Activated naive CD8-positive, alpha-beta T cell treated with anti-CD3 and anti-CD28 coated beads for 36 hours (primary cell): ENCODE measurements at places on chromosomes 1 and 21.

DNA sequence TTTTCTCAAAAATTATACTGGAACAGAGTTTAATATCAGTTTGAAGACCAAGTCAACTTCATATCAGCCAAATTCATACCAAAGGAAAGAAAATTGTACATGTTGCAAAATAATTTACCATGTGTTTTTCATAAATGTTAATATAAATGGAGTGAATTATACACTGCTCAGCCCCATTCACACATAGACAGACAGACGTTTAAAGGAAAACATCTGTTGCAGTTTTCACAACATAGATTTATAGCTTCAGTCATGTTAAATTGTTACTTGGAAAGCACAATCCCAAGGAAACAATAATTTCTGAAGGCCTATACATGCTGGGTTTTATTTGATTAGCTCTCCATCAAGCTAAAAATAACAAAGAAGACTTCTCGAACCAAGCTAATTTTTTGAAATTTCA is 27.8 kb upstream of the HYI start:
- peaks cover 2% of the 10 kb centered on the region for H3K36me3 ChIP-seq
- H3K27me3 ChIP-seq = peaks cover 11% of the 10 kb centered on the region
- no peaks in the 10 kb centered on the region for H3K4me1 ChIP-seq

GRCh38 chr1:118711356-118711755 is 276.8 kb downstream of the TBX15 start:
- H3K27ac ChIP-seq = no peak overlapping the region
- no peaks in the 10 kb centered on the region for H3K27me3 ChIP-seq
- H3K4me1 ChIP-seq = no peaks in the 10 kb centered on the region

GRCh38 chr1:38586993-38587646 is 272.5 kb downstream of the RRAGC start:
- H3K27ac ChIP-seq = no peak overlapping the region
- peaks cover 16% of the 10 kb centered on the region for H3K27me3 ChIP-seq
- peak; percentile 51 for DNase-seq
- H3K4me3 ChIP-seq = peak overlapping the region; percentile 18

DNA sequence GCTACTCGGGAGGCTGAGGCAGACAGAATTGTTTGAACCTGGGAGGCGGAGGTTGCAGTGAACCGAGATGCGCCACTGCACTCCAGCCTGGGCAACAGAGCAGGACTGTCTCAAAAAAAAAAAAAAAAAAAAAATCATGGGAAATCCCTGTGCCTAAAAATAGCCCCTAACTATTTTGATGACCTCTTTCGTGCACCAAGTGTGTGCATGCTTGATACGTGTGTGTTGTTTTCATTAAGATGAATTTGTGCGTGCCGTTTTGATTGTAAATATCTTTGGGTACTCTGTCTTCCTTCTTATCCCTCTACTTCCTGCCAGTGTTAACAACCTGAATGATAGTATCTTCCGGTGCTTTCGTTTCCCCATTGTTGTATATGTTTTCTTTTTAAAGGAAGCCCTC is 9.8 kb downstream of the CACYBP start:
- H3K27me3 ChIP-seq = no peaks in the 10 kb centered on the region
- DNase-seq = no peak
- no peak overlapping the region for H3K4me3 ChIP-seq
- H3K4me1 ChIP-seq = peaks cover 22% of the 10 kb centered on the region

- H3K36me3 ChIP-seq = peaks cover 40% of the 10 kb centered on the region
- peak overlapping the region; percentile 44 for H3K27ac ChIP-seq
- H3K4me3 ChIP-seq = no peak overlapping the region
- no peaks in the 10 kb centered on the region for H3K27me3 ChIP-seq
- peaks cover 51% of the 10 kb centered on the region for H3K4me1 ChIP-seq
- DNase-seq = no peak
Observed at GRCh38 chr1:8903908-8904650, 25.6 kb upstream of the ENO1 start.

GRCh38 chr21:36532769-36533467 is 53.0 kb upstream of the CLDN14 start:
- H3K36me3 ChIP-seq = no peaks in the 10 kb centered on the region
- H3K27me3 ChIP-seq = peaks cover 3% of the 10 kb centered on the region
- no peak overlapping the region for H3K27ac ChIP-seq

DNA sequence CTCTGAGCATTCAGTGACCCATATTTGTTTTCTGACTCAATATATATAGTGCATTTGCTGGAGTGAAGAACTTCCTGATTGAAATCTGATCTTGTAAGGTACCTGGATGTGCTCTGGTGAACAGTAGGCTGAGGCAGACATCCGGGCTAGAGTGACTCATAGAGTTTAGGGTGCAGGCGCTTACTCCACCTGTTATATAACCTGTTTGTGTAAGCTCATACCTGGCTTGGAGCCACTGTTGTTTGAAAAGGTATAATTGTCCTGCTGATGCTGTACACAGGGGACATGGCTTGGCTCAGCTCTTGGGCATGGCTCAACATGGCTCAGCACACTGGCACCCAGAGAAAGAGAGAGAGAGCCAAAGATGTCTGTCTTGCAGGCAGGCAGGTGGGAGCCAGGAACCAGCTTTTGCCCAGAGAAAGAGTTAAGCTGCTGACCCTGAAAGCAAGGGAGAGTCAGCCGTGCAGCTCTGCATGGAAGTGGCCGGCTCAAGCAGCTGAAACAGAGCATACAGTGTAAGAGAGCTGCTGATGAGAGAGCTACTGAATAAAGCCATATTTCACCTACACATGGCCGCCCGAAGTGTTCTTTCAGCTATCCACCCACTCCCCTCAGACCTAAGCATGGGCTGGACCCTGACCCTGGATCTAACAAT is 43.2 kb downstream of the GJA5 start:
- no peaks in the 10 kb centered on the region for H3K36me3 ChIP-seq
- peaks cover 31% of the 10 kb centered on the region for H3K27me3 ChIP-seq
- H3K4me3 ChIP-seq = no peak overlapping the region
- DNase-seq = no peak
- H3K27ac ChIP-seq = no peak overlapping the region
- H3K4me1 ChIP-seq = no peaks in the 10 kb centered on the region

- no peak overlapping the region for H3K27ac ChIP-seq
- DNase-seq = no peak
- H3K27me3 ChIP-seq = no peaks in the 10 kb centered on the region
- H3K36me3 ChIP-seq = no peaks in the 10 kb centered on the region
- H3K4me3 ChIP-seq = no peak overlapping the region
Observed at GRCh38 chr1:43021547-43022474, 63.1 kb upstream of the SLC2A1 start.

DNA sequence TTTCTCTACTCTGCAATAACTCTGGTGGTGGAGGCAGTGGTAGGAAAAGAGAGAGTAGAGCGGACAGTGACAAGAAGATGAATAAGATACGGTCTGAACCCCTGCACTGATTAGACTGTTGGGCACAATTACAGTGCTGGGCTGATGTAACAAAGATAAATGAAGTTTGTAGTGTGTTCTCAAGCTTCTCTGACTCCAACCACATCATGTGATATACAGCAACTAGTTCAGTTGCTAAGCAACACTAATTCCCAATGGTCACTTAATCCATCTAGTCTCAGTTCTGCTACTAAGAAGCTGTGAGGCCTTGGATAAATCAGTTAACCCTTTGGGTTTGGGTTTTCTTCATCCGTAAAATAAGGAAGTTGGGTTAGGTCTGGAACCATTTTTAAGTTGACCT is 17.3 kb downstream of the DDR2 start:
- no peak overlapping the region for H3K4me3 ChIP-seq
- H3K27ac ChIP-seq = no peak overlapping the region
- no peaks in the 10 kb centered on the region for H3K36me3 ChIP-seq
- H3K4me1 ChIP-seq = no peaks in the 10 kb centered on the region
- no peaks in the 10 kb centered on the region for H3K27me3 ChIP-seq

- peaks cover 65% of the 10 kb centered on the region for H3K27me3 ChIP-seq
- no peaks in the 10 kb centered on the region for H3K36me3 ChIP-seq
- H3K4me3 ChIP-seq = peak overlapping the region; percentile 75
- DNase-seq = peak; percentile 37
Observed at GRCh38 chr1:200029035-200029821, 1.7 kb downstream of the NR5A2 start.

GRCh38 chr1:52203935-52204625 is 62.2 kb downstream of the ZFYVE9 start:
- peaks cover 20% of the 10 kb centered on the region for H3K36me3 ChIP-seq
- no peaks in the 10 kb centered on the region for H3K27me3 ChIP-seq
- H3K4me3 ChIP-seq = no peak overlapping the region
- H3K4me1 ChIP-seq = peaks cover 10% of the 10 kb centered on the region
- H3K27ac ChIP-seq = no peak overlapping the region
- DNase-seq = no peak

DNA sequence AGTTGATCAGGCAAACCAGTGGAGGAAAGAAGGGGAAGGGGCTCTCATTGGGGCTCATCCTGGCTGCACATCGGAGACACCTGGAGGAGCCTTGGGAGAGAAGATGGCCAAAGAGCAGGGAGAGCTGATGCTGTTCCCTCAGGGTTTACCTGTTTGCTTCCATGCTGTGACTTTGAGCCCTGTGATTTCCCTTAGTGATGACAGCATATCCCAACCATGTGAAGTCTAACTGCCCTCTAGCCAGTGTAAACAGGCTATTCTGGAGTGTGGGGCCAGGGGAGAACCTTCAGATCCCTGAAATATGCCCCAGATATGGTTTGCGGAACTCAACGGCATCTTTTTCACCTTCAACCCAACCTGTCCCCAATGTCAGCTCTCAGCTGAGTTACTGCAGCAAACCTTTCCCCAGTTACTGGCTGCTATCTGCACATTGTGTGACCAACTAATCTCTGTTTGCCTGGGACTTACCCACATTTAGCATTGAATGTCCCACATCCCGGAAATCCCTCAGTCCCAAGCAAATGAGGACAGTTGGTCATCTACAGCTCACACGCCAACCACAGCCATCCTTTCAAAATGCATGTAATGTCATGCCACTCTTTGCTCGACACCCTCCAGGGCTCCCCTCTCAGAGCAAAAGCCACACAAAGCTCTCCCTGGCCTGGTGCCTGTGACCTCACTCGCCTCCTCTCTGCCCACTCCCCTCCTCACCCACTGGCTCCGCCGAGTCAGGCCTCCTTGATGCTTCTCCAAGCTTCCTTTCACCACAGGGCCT is 242.3 kb downstream of the KCNJ6 start:
- H3K27ac ChIP-seq = no peak overlapping the region
- DNase-seq = no peak

GRCh38 chr1:44072204-44072603 is 40.9 kb upstream of the SLC6A9 start:
- H3K4me1 ChIP-seq = peaks cover 6% of the 10 kb centered on the region
- H3K27ac ChIP-seq = no peak overlapping the region
- no peak overlapping the region for H3K4me3 ChIP-seq
- no peak for DNase-seq

DNA sequence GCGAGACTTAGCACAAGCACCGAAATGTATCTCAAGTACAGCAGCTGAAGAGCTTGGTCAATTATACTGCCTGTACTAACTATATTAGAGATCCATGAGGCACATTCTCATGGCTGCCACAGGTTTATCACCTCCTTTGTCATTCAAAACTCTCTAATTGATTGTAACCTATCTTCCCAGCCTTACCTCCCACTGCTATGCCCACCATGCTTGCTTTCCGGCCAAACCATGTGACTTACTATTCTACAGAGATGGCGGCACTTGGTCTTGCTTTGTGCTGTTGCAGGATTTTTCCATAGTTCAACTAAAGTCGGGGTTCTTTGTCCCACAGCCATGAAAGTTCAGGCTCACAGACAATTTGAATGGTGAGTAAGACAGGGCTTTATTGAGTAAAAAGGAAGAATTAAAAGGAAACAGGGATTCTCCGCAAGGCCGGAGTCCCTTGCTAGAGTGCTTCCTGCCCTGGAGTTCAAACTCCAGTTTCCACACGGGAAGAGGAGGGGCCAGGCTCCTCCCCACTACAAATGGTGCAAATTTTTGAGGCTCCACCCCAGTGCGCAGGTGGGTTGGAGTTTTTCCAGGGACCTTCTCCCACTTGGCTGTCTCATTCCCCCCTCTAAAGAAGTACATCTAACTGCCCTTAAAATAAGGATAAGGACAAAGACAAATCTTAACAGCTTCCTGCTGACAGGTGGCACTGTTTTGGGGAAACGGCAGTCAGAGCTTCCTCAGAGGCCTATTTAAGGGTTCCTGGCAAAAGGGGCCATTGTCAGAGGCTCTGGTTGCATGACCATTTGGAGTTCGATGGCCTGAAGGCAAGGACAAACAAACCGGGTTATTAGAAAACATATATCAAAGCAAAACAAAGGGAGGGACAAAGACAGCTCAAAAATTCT is 28.7 kb downstream of the FMO2 start:
- no peaks in the 10 kb centered on the region for H3K36me3 ChIP-seq
- no peak overlapping the region for H3K4me3 ChIP-seq
- no peak overlapping the region for H3K27ac ChIP-seq
- no peak for DNase-seq

GRCh38 chr1:214491468-214492146 is 59.8 kb downstream of the PTPN14 start:
- DNase-seq = no peak
- no peak overlapping the region for H3K27ac ChIP-seq
- no peaks in the 10 kb centered on the region for H3K27me3 ChIP-seq
- H3K36me3 ChIP-seq = no peaks in the 10 kb centered on the region

GRCh38 chr1:152109998-152110294 is 5.3 kb downstream of the TCHH start:
- peaks cover 6% of the 10 kb centered on the region for H3K4me1 ChIP-seq
- DNase-seq = no peak
- peaks cover 4% of the 10 kb centered on the region for H3K36me3 ChIP-seq
- no peak overlapping the region for H3K4me3 ChIP-seq
- peaks cover 5% of the 10 kb centered on the region for H3K27me3 ChIP-seq

DNA sequence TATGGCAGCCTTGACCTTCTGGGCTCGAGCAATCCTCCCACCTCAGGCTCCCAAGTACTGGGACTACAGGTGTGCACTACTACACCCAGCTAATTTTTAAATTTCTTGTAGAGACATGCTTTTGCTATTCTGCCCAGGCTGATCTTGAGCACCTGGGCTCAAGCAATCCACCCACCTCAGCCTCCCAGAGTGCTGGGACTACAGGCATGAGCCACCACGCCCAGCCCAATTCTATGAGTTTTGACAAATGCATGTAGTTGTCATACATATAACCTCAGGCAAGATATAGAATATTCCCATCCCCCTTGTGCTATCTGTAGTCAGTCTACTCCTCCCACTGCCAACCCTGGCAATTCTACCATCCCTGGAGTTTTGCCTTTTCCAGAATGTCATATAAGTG is 38.7 kb upstream of the TTC22 start:
- DNase-seq = no peak
- H3K4me3 ChIP-seq = no peak overlapping the region
- no peaks in the 10 kb centered on the region for H3K36me3 ChIP-seq
- H3K27me3 ChIP-seq = peaks cover 7% of the 10 kb centered on the region
- H3K4me1 ChIP-seq = no peaks in the 10 kb centered on the region

DNA sequence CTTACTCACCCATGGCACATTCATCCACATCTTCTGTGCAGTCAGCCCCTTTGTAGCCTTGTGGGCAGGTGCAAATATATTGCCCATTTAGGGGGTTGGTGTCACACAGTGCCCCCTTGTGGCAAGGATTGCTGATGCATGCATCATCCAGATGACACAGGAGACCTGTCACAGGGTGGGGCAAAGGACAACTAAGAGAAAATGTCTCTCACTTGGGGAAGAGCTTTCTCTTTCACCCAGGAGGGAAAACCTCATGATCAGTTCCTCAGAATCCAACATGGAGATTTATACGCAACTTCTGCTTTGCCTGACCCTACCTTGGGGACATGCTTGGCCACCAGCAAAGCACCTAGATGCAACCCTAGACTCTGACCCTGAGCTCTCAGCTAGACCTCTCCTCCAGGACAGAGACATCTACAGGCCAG is 71.8 kb upstream of the ADAM30 start:
- H3K4me3 ChIP-seq = no peak overlapping the region
- peaks cover 13% of the 10 kb centered on the region for H3K36me3 ChIP-seq
- DNase-seq = peak; percentile 69
- H3K27ac ChIP-seq = peak overlapping the region; percentile 75
- peaks cover 6% of the 10 kb centered on the region for H3K4me1 ChIP-seq

GRCh38 chr1:212486619-212486975 is 53.9 kb downstream of the NENF start:
- DNase-seq = no peak
- H3K27ac ChIP-seq = no peak overlapping the region
